Esophagus squamous epithelium (tissue), 5 donors: ENCODE measurements at places on chromosomes 16 and 17. TPM values are rescaled to one million over a fixed set of nuclear protein-coding genes. Genes with fewer than 3 reads are reported as not detected.

OR1F1 gene
- not detected for total RNA-seq

OTOP3 gene
- 21.2 TPM for total RNA-seq

OR1A1 gene
- not detected for total RNA-seq

TPPP3 gene
- 3.0 TPM for total RNA-seq

KCNG4 gene
- not detected for total RNA-seq
